ENCODE measurements at places on chromosomes 13 and 19. TPM values are rescaled to one million over a fixed set of nuclear protein-coding genes. Genes with fewer than 3 reads are reported as not detected.

ZIM2 gene
- 4.6 TPM for polyA plus RNA-seq

MBD3L3 gene
- not detected for polyA plus RNA-seq

IGSF23 gene
- 0.83 TPM for polyA plus RNA-seq

FBXO46 gene
- polyA plus RNA-seq: 16.3 TPM

KLK8 gene
- polyA plus RNA-seq: 3.9 TPM

ZNF578 gene
- polyA plus RNA-seq: 7.9 TPM

ZNF575 gene
- polyA plus RNA-seq: 1.6 TPM

CD70 gene
- polyA plus RNA-seq: not detected

DNA sequence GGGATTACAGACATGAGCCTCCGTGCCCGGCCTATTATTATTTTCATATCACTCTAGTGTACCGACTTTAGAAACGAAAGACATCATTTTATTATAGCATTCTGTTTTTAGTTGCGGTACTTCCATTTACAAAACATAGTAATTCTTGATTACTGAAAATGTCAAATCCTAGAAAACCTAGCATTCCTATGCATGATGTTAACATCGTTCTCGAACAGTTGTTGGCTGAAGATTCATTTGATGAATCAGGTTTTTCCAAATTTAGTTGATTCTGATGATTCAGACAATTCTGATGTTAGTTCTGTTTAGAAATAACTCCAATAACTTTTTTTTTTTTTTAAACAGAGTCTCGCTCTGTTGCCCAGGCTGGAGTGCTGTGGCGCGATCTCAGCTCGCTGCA, 11.5 kb upstream of the MTRF1 start:
- no peak for DNase-seq

DNA sequence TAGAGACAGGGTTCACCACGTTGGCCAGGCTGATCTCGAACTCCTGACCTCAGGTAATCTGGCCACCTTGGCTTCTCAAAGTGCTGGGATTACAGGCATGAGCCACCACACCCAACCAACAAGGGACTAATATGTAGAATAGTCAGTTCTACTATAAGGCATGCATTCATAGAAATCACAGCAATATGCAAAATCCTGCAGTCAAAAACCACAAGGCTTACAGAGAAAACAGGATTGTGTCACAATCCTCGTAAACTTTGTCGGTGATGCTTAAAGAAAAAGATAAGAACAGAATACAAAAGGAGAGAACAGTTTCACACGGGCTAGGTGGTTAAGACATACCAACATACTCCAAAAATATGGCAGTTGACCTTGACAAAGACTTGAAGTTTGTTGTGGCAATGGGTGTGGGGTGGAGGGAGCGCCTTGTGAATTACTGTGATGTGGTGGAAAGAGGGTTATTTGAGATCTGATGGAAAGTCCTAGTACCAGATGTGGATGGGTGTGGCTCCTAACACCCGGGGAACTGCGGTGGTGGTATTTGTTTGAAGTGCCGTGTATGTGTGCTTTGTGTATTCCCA, 12.4 kb downstream of the NOSIP start:
- no peak for DNase-seq

DNA sequence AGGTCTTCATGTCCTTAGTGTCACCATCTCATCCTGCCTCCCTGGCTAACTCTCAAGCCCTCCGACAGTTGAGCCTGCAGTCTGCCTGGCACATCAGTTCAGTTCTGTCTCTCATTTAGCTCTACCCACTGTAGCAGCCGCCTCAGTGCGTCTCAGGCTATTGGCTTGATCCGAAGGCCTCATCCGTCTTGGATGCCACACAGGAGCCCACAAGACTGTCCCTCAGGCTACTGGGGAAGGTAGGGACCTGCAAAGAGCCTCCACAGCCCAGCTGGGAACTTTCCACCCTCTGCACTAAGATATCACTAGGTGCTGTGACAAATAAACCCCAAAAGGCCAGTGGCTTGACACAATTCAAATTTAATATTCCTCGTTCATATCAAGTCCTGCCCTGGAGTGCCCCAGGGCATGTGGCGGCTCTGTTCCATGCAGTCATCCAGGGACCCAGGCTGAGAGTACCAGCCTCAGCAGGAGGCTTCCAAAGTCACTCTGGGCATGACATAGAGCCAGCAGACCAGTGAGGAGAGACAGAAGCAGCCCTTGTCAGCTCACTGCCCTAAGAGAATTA, 5.7 kb downstream of the VSTM2B start:
- no peak for DNase-seq

GRCh38 chr19:40379446-40380198, 10.4 kb downstream of the HIPK4 start:
- no peak for DNase-seq

- DNase-seq: no peak
Measured at GRCh38 chr13:36323951-36324566, 22.1 kb downstream of the SPART start.

- no peak for DNase-seq
Measured at GRCh38 chr19:48506138-48506733, 5.4 kb downstream of the LMTK3 start.

DNA sequence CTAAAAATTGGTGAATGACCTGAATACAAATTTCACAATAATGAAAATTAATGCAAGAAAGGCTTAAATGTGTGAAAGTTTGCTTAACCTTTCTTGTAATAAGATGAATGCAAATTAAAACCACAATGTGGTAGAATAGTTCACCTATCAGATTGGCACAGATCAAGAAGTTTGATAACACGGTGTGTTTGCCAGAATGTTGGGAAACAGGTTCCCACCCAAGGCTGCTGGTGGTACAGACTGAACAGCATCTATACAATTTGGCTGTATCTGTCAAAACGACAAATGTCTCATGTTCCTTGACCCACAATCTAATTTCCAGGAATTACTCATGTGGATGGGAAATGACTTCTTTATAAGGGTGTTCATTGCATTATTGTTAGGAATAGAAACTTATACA, 8.6 kb upstream of the IRS2 start:
- no peak for DNase-seq

GRCh38 chr19:1101337-1101698, 2.5 kb upstream of the GPX4 start:
- DNase-seq: no peak

- no peak for DNase-seq
Measured at GRCh38 chr19:5148794-5149190, 179.9 kb downstream of the KDM4B start.

GRCh38 chr13:98451676-98452470, 125.0 kb downstream of the STK24 start:
- no peak for DNase-seq

DNA sequence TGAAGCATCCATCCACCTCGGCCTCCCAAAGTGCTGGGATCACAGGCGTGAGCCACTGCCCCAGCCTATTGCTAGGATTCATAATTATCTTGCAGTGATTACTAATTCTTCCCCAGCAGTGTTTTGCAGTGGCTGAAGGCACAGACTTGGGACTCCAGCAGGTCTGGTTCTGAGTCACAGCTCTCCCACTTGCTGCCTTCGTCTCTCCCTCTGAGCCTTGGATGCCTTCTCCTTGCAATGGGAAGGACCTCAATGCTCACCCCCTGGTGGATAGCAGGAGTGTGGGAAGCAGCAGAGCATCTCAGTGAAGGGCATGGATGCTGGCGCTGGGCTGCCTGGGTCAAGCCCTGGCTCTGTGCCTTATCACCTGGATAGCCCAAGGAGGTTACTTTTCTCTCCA, 37.6 kb upstream of the SHKBP1 start:
- DNase-seq: no peak

- no peak for DNase-seq
Measured at GRCh38 chr19:46745521-46746280, at the start of gene FKRP. Gene FKRP, plus strand, starts transcription at chr19:46746057. Its CDS starts 9,394 bp downstream, at chr19:46755451.

GRCh38 chr19:42235181-42235580, 7.2 kb downstream of the GSK3A start:
- DNase-seq: no peak

GRCh38 chr19:6736169-6736916, 1.0 kb downstream of the GPR108 start:
- no peak for DNase-seq

GRCh38 chr13:75285310-75285709, 196.7 kb downstream of the TBC1D4 start:
- DNase-seq: no peak

DNA sequence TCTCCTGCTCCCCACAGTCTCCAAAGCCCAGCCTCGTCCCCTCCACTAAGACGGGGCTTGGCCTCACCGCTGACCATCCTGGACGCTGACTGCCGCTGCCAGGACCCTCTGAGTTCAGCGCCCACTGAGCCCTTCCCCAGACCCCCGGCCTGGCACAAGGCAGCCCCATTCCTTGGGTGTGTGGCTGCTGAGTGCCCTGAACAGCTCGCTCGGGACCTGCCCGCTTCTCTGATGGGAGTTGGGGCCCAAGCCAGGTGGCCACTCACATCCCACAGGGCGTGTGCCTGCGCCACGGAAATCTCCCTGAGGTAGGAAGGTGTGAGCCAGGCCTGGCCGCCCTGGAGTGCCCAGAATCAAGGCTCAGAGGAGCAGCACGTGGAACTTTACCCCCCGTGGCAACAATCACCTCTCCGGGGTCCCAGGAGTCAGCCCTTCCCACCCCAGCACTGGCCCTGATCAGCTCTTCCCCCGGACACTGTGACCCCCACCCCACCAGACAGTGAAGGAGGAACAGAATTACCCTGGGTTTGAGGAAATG, 20.8 kb downstream of the C13orf46 start:
- DNase-seq: no peak

DNA sequence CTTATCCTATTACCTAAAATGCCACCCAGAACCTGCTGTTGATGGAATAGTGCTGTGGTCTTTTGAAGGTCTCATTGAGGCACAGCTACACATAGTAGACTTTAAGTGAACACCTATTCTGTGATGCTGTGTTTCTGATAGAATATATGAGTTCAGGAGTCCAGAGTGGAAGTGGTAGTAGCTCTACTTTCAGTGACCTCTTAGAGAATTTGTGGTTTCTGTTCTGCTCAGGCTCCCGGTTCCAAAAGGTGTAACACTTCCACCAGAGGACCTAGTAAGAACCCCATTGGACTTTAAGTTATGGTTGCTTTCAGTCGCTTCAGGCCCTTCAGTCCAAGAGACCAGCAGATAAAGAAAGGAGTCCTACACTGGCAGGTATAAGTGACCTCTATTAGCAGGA, 11.4 kb upstream of the MYCBP2 start:
- DNase-seq: no peak

DNA sequence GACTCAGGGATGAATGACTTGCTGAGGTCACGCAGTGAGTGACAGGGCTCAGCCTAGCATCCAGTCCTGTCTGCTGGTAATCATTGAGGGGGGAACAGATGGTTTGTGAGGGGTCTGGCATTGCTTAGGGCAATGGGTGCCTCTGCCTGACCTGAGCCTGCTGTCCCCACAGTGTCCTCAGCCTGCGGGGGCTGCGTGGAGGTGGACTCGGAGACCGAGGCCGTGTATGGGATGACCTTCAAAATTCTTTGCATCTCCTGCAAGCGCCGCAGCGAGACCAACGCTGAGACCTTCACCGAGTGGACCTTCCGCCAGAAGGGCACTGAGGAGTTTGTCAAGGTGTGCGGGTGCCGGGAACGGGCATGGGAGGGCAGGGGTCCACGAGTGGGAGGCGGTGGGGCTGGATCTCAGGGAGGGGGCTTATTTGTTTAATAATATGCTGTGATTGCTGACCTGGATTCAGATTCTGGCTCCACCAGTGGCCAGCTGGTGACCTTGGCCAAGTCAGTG, 2.1 kb downstream of the SCN1B start:
- DNase-seq: no peak
